ENCODE measurements at places on chromosomes 2 and 18.

DNA sequence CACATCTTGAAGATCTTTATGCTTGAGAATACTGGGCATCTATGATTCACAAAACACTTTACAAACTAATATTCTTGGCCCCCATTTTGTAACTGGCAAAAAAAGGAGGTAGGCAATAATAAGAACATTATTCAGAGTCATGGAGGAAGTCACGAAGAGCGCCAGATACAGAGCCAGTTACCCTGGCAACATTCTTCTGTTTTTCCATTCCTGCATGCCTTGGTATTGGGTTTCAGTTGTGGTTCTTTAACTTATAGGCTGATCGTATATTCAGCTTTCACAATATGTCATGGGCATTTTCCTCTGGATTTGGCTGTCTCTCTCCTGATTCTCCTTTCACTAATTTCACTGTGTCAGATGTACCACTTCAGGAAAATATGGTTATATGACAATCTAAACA is 234.7 kb downstream of the HRH4 start:
- no peak for DNase-seq

GRCh38 chr2:132593171-132593570 is 76.8 kb downstream of the LYPD1 start:
- DNase-seq, result no peak

- no peak for DNase-seq
Measured at GRCh38 chr2:225662101-225662500, 262.6 kb downstream of the NYAP2 start.

- no peak for DNase-seq
Measured at GRCh38 chr2:43568228-43568627, 27.6 kb downstream of the THADA start.

GRCh38 chr2:224217233-224217961 is 178.3 kb upstream of the SERPINE2 start:
- no peak for DNase-seq

- DNase-seq, result no peak
Measured at GRCh38 chr18:8689517-8689916, 15.8 kb upstream of the MTCL1 start.

GRCh38 chr2:220701115-220701514 is 871.0 kb downstream of the EPHA4 start:
- no peak for DNase-seq

DNA sequence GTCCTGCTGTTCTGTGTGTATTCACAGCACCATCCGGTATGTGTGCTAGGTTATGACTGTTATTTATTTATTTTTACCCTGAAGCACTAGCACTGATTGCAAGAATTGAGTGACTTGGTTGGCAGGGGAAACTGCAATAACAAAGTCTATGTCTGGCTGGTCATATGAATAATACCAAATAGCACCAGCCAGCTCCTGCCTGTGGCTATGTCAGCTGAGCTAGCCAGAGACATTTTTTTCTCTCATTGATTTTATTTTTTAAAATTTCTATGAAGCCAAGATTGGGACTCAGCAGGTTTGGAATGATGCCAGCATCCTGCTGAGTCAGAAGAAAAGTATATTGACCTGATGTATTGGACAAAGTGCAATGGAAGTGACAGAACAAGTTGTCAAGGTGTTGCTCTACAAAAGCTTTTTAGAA is 188.5 kb upstream of the CDH2 start:
- no peak for DNase-seq

GRCh38 chr18:2306606-2307005 is 264.7 kb downstream of the METTL4 start:
- no peak for DNase-seq

GRCh38 chr2:209547726-209548125 is 123.9 kb downstream of the MAP2 start:
- DNase-seq, result no peak

DNA sequence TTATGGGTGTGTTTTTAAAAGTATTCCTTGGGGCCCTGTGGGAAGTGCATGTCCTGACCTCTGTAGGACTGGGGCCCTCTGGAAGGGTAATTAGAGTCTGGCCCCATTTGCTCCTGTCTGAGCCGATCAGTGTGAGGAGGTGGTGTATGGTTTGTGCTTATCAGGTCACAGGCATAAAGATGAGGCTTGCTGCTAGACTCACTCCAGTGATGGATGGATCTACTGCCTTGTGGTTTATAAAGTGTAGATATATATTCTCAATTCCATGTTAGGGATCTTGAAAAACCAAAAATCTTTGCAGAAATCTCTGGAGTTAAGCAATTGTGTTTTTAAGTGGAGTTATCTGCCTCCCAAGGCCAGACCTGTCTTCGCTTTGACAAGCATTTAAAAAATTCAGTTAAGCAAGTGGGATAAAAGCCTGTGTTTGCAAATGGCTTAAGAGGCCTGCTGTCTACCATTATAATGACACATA is 182.4 kb downstream of the PTPRM start:
- no peak for DNase-seq

- no peak for DNase-seq
Measured at GRCh38 chr18:22559414-22560274, 141.9 kb upstream of the CTAGE1 start.

GRCh38 chr2:86372133-86372532 is 34.7 kb upstream of the REEP1 start:
- no peak for DNase-seq

GRCh38 chr2:114010001-114010400 is 120.1 kb downstream of the ACTR3 start:
- DNase-seq, result no peak

- no peak for DNase-seq
Measured at GRCh38 chr2:49940626-49941025, 786.3 kb upstream of the FSHR start.

Data from AG09319 (cell line).